Kasumi-1 (cell line): ENCODE measurements at places on chromosomes 3 and 15.
A peak's percentile ranks its signal among the peaks of the same experiment; 100 is the strongest.

DNA sequence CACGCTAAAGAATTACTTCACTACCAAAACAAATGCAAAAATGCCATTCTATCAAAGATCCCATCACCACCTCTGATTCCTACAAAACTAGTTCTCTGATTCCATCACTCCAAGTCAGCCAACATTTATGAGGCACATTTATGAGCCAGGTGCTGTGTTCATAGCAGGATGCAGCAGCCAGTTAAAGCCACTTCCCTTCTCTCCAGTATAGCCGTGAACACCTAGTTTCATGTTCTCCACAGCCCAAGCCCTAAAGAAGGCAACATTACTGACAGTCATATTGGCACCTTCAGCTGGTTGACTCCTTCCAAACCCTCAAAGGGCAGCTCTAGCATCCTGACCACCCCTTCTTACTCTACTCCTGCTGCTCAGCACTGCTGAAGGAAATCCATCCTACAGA lies 36.4 kb downstream of the RYK start:
- DNase-seq, result no peak

- DNase-seq, result no peak
Measured at GRCh38 chr3:83625261-83625660, 1333.5 kb upstream of the CADM2 start.

DNA sequence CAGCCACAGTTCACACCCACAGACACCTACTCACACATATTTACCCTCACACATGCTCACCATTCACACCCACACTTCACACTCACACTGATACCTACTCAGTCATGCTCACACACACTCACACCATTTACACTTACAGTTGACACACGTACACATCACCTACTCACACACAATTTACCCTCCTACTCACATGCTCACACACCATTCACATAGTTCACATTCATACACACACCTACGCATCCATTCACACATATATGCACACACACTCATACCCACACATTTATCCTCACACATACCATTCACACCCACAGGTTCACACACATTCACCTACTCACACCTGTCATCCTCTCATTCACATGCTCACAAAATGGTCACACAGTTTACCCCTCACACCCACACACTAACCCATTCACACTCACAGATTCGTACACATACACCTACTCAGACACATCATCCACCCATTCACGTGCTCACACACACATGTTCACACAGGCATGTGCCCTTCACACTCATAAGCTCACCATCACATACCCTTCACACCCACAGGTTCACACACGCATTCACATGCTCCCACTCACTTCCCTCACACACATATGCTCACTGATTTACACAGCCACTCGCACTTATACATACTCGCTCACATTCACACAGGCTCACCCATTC lies 42.3 kb downstream of the HMCES start:
- no peak for DNase-seq

DNA sequence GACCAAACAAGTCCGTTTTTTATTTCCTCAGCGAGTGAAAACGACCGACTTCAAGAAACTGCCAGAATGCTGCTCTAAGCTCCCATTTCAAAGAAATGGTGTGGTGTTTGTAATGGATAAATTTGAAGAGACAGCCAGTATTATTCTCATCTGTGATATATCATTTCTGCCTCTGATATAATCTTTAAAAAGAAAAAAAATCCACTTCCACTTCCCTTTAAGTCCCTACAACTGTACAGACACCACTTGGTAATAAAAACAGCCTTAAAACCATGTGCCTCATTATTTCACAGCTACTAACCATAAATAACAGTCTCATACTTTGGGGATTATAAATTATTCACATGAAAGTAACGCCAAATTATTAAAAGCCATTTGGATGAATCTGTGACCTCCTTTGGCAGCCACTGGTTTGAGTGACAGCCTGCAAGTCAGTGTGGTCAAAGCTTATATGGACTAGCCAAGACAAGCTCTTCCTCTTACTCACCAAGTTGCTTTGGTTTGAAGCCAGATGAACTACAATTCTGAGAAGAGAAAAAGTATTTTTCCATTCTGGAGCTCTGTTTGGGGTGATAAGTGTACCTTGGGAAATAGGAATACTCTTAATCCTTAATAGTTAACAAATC lies 168.0 kb downstream of the SHOX2 start:
- no peak for DNase-seq

GRCh38 chr15:50377867-50378751 lies 23.1 kb upstream of the GABPB1 start:
- DNase-seq, result no peak

- DNase-seq, result no peak
Measured at GRCh38 chr15:67047149-67047661, 18.2 kb upstream of the SMAD3 start.

- no peak for DNase-seq
Measured at GRCh38 chr15:31336593-31337295, 10.1 kb downstream of the KLF13 start.

DNA sequence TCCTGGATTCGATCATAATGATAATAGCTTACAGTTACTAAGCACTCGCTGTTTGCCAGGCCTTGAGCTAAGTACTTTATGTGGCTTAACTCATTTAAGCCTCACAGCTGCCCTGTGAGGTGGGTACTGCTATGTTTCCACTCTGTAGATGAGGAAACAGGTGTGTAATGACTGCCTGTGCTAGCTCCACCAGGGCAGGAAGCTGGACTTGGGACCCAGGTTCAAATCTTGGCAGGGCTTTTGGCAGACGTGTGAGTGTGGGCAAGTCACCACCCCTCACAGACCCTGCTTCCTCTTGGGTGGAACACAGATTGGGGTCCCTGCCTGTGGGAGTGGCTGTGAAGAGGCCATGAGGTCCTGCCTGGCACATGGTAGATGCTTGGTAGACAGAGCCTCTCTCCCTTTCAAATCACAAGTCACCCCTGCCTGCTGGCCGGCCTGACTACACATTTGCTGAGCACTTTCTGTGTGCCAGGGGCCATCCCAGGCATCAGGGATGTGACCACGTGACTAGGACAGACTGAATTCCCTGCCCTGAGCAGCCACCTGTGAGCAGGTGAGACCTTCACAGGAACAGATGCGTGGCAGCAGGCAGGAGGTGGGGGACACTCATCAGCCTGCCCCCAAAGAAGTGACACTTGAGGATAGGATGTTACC lies 3.7 kb downstream of the EFCC1 start:
- DNase-seq, result no peak

GRCh38 chr15:27070841-27071240 lies 99.9 kb downstream of the GABRG3 start:
- DNase-seq, result no peak

DNA sequence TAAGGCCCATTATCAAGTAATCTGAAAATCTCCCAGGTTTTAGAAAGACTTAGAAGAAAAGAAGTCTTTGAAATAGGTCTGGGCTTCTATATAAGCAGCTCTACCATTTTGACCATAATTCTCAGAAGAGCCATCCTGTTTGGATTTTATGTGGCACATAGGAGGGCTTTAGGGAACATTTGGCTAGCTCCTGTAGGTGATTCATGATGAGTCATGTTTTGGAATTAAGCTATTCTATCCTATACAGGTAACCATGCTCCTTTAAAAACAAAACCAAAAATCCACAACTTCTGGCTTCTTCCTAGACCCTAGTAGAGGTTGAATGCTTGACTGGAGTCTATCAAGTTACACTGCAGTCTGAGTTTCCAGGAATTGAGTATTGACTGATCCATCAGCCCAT lies 8.9 kb downstream of the SST start:
- DNase-seq, result no peak

DNA sequence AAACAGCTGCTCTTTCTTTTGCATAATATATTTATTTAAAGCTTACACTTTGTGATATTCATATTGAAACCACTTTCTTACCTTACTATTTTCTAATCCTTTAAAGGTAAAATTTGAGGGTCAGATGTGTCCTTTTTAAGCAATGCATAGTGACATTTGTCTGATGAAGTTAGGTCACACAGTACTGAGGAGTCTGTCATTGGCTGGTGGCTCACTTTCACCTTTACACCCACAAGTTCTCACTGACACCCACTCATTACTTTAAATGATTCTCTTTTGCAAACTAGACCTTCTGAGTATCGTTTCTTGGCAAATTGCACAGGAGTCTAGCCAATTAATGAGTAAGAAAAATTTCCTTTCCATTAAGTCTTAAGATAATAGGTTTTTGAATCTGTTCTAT lies 758.3 kb upstream of the ARPP21 start:
- no peak for DNase-seq

- no peak for DNase-seq
Measured at GRCh38 chr15:89707577-89707976, 17.0 kb downstream of the WDR93 start.

GRCh38 chr15:66171841-66172240 lies 81.7 kb downstream of the MEGF11 start:
- DNase-seq, result no peak

DNA sequence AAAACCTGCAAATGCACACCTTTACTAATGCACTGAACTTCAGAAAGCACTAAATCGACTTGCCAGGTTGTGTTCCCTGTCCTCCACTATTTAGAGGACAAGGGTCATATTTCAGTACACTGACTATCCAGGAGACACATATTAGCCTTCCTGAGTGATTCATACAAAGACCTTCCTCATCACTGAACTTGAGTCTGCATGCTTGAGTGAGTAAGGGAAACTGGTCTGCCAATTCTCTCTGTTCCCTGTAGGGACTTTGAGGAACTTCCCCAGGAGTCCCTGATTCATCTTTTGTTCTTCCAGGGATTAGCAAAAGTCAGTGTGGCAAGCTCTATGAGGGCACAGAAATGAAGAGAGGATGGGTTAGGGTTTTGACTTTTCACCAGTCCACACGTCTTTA lies 565.9 kb downstream of the PDCD6IP start:
- DNase-seq, result peak; percentile 26
